ENCODE measurements at places on chromosomes 11 and 22.

DNA sequence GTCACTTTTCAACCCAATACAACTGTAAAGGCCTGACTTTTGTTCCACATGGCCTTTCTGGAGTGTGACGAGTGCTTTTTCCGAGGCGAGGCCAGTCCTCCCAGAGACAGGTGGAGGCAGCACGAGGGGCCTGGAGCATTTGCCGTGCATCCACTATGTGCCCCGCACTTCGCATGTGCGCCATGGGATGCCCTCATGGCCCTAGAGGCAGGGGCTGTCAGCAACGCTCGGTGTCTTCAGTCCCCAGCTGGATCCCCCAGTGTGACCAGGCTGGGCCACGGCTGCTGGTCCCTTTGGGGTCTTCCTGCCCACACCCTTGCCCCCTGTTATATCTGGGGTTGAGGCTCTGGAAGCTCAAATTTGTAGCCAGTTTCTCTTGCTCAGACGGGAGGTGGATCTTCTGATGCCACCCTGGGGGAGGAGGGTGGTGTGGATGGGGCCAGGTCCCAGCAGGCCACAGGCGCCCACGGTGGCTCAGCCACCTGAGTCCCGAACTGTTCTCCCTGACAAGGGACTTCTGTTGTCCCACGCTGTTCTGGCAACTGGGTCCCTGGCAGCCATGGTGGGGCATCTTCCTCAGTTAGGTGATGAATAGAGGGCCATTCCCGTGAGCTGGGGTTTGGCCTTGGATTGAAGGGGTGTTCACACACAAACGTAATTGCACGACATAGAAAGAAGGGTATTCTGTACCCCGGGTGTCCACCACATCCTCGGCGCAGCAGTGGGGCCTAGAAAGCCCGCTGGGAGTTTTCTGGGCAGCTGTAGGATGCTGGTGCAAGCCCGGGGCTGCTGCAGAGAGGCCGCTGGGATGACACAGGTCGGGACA lies 100.9 kb downstream of the CTTN start:
- DNase-seq: no peak

- DNase-seq: no peak
Observed at GRCh38 chr11:73555615-73556014, 42.3 kb downstream of the FAM168A start.

GRCh38 chr11:62542750-62543567 lies 3.6 kb downstream of the AHNAK start:
- peak; percentile 71 for DNase-seq

GRCh38 chr11:62905296-62905695 lies 15.9 kb downstream of the CHRM1 start:
- no peak for DNase-seq

DNA sequence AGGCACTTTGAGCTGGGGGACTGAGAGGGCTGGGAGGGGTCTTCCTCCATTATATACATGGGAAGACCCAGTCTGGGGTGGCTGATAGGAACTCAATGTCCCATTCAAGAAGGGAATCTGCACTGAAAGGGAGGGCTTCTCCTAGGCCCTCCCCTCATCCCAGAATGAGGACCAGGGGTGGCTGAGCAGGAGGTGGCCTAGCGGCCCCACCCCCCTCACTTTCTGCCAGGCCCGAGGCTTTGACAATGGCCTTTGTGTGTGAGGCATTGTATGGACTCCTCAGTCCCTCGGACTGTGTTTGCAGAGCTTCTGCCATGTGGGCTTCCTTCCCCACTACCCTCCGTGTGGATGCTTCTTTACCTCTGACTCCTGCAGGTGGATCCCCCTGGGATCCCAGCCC lies 65.7 kb downstream of the NECTIN1 start:
- DNase-seq: no peak

- no peak for DNase-seq
Observed at GRCh38 chr11:71446150-71446549, 2.0 kb downstream of the DHCR7 start.

DNA sequence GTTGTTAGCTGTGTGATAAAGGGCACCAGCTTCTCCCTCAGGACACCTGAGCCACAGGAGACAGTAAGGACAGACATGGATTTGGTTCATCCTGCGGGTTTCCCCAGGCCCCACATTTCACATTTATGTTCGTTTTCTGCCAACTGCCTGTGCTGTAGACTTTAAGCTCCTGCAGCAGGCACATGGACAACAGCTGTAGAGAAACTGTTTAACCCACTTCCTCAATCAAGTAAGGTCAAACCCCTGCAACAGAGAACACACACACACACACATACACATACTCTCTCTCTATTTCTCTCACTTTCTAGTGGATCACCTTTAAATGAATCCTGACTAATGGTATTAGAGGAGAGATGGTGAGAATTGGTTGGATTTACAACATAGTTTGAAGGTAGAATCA lies 90.7 kb downstream of the C11orf87 start:
- DNase-seq: no peak

GRCh38 chr11:130404727-130405126 lies 23.7 kb downstream of the ADAMTS8 start:
- DNase-seq: no peak

GRCh38 chr11:130478881-130479280 lies 30.4 kb downstream of the ADAMTS15 start:
- DNase-seq: no peak

GRCh38 chr11:60875366-60876167 lies 8.2 kb downstream of the ZP1 start:
- no peak for DNase-seq

DNA sequence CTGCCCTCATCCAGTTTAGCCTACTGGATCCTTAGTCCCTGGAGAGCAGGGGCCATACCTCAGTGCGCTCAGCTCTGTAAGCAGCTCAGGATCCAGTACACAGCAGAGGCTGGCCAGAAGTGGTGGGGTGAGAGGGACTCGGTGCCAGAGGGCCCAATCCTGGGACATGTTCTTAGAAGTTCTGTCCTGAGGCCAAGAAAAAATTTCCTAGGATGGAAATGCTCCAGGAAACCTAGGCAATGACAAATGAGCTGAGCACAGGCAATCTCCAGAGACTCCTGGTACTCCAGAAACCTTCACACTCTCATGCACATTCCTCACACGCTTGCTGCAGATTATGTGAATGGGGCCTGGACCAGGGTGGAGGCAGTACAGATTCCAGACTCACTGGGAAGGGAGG lies 89.6 kb downstream of the SERGEF start:
- no peak for DNase-seq

- no peak for DNase-seq
Observed at GRCh38 chr11:34911676-34912075, 4.5 kb downstream of the APIP start.

DNA sequence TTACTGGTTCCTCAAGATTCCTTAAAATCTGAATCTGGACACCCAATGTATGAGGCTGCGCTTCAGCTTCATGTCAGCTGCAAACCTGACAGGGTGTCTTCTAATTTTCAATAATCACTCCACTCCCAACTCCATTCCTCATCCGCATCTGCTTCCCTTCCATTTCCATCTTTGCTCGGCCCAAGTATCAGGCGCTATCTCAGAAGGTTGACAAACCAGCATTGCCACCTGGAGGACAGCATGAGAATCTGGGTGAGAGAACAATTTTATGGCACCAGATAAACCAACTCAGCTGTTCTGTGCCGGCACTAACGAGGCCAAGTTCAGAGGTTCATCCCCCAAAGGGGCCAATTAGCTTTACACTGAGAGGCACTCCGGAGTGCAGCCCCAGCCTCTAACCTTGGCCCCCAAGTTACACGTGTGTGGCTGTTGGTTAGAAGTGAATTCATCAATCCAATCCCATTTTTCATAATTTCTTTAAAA lies 79.1 kb upstream of the LMO2 start:
- DNase-seq: no peak

DNA sequence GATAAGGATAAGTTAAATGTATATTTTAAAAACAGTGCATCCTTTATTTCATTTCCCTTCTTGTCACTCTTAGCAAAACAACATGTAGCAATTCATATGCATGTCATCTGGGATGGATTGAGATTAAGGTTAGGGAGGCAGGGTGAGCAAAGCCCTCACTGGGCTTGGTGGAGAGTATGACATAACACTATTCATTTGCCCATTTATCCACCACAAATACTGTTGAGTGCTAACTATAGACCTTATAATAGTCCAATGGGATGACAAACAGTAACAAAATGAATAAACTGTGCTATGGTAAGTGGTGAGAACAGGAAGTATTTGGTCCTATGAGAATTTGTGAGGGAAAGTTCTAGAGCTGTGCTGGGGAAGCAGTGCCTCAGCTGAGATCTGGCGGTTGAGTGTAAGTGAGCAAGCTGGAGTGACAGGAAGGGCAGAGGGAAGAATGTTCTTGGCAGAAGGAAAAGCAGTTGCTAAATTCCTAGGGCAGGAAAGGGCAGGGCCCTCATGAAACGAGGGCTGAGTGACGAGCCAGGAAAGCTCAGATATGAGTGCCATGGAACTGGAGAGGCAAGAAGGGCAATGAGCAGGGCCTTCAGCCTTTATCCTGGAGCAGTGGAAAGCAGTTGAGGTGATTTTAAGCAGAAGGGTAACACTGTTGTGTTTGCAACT lies 6.7 kb downstream of the HSD17B12 start:
- DNase-seq: no peak

DNA sequence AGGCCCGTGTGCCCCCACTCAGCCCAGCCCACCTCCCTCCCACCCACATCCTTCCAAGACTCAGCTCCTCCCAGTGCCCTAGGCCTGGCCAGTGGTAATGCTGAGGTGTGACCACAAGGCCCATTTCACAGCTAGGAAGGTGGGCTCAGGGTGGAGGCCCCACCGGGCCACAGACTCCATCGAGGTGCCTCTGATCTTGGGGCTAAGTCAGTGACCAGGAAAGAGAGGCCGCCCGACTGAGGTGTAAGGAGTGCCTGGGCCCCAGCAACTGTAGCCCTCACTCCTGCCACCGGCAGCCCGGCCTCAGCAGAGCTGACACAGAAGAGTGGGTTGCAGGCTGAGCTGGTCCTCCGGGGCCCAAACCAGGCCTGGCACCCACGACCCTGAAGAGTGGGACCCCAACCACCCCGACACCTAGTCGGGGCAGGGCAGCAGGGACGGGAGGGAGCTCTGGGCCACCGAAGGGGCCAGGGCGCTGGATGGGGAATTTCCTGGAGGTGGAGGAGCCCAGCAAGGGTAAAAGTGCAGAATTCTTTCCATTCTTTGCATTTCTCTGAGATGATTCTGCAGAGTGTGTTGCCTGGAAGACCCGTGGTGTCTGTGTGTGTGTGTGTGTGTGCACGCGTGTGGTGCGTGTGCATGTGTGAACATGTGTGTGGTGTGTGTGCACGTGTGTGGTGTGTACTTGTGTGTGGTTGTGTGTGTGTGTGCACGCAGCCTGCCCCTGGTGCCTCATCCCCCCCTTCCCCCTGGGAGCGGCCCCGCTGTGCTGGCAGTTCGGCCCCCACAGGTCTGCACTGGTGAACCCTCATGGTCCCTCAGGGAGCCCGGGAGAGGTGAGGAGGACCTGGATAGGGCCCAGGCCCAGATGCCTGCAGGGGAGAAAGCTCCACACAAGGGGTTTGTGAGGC lies 8.3 kb upstream of the PIM3 start:
- no peak for DNase-seq

DNA sequence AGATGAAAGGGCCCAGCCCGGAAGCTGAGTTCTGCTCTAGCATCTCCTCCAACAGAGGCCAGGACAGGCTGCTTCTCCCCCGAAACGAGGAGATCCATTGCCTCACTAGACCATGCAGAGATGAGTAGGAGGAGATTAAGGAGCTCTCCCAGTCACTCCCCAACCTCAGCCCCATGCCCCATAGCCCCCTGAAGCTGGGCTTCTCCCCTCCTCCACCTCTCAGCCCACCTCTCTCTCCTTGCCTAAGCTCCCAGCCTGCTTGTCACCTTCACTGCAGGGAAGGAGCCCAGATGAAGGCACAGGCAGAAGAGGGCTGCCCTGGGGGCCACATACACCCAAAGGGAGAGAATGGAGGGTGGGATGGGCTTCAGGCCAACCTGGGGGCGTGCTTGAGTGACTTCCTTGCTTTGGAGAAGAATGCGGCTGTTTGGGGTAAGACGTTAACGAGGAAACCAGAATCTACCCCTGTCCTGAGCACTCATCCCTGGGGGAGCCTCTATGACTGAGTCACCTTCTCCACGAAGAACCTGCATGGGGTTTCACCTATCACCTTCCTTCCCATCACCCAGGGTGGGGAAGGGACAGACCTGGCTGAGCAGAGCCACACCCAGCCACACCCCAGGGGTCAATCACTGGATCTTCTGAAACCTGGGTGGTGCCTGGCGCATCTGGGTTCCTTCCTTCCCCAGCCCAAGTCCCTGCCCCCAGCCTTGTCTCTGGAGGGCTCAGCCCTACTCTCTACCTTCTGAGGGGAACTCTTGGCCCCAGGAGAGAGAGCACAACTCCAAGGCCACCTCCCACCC lies 11.6 kb upstream of the GNAZ start:
- no peak for DNase-seq

GRCh38 chr11:19832086-19832750 lies 119.6 kb downstream of the NAV2 start:
- no peak for DNase-seq

GRCh38 chr22:45317551-45318167 lies 7.9 kb downstream of the FAM118A start:
- no peak for DNase-seq

GRCh38 chr11:104645261-104646222 lies 252.7 kb downstream of the CASP12 start:
- no peak for DNase-seq

GRCh38 chr11:21656065-21656464 lies 536.8 kb upstream of the ANO5 start:
- no peak for DNase-seq

All from stimulated activated CD4-positive, alpha-beta T cell treated with anti-CD3 and anti-CD28 coated beads, Interleukin-4, amount 100 ng/mL, for 48 hours (primary cell).